EH (cell line): ENCODE measurements at places on chromosomes 6 and 20.

DNA sequence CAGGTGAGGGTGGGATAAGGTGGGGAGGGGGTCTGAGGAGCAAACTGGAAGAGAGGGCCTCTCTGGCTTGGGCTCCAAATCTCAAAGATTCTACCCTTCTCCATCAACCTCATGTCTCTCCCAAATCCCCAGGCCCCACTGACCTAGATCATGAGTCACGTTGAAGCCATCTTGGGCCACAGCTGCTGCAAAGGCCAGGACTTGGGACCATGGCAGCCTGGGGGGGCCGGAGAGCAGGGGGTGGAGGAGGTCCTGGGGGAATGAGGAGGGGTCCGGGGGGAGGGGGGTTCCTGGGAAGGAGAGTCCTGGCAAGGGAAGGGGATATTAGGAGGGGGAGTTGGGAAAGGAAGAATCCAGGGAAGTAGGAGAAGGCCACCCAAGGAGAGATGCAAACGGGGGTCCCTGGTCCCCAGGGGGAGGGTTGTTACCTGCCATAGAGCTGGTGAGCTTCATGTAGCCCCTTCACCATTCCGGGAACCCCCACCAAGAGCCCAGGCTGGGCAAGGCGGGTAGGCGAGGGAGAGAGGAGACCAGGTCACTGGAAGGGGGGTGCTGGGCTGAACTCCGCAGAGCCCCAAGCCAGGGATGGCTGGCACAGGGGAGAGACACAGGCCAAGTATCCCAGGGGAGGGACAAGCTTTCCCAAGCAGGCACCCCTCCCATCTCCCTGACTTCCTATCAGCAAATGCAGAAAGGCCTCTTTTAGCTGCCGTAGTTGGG is 12.7 kb downstream of the GGT7 start:
- DNase-seq: no peak

- DNase-seq: no peak
Observed at GRCh38 chr6:158330016-158330415, 17.8 kb downstream of the TULP4 start.

- DNase-seq: no peak
Observed at GRCh38 chr6:150617062-150617461, 17.4 kb downstream of the PLEKHG1 start.

GRCh38 chr20:45372646-45373352 is 5.3 kb downstream of the TP53TG5 start:
- DNase-seq: no peak
